ENCODE measurements at places on chromosomes 6 and 20.

DNA sequence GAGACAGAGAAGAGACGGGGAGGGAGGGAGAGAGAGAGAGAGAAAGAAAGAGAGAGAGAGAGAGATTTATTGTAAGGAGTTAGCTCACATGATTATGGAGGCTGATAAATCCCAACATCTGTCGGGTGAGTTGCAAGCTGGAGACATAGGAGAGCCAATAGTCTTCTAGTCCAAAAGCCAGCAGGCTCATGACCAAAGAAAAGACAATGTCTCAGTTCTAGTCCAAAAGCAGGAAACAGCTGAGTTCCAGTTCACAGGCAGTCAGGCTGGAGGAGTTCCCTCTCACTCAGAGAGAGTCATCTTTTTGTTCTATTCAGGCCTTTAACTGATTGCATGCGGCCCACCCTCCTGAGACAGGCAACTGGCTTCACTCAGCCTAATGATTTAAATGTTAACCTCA lies 416.6 kb downstream of the PREX1 start:
- no peak for DNase-seq

- no peak for DNase-seq
These were observed 347.5 kb downstream of the PREX1 start for GRCh38 chr20:48480216-48480772.

- no peak for DNase-seq
These were observed 29.1 kb downstream of the RALY start for GRCh38 chr20:34022839-34023234.

DNA sequence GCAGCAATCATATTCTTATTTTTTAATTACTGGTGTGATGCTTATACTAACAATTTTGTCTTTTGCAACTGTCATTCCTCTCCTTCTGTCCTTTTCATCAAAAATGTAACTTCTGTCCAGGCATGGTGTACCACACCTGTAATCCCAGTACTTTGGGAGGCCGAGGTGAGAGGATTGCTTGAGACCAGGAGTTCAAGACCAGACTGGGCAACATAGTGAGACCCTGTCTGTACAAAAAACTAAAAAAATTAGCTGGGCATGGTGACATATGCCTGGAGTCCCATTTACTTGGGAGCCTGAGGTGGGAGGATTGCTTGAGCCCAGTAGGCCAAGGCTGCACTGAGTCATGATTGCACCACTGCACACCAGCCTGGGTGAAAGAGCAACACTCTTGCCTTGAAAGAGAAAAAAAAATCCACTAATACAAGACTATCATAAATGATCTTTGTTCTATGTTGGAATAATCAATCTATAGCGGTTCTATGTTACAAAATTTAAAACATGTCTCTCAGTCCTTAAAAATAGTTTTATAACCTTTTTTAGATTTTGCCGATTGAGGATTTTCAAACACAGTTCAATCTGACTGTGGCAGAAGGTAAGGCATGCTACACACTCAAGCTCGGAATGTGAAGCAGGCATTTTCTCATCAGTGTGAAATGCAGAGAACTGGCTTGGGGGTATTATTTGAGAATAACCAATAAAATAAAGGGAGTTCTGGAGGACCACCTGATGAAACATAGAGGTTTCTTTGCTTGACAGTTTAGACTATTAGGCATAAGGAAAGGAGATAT lies 70.4 kb downstream of the ENPP1 start:
- DNase-seq, result no peak

GRCh38 chr6:45567879-45568278 lies 190.1 kb upstream of the SUPT3H start:
- DNase-seq, result no peak

GRCh38 chr6:16684896-16685554 lies 76.2 kb downstream of the ATXN1 start:
- peak; percentile 82 for DNase-seq

GRCh38 chr6:54860739-54861138 lies 14.2 kb downstream of the FAM83B start:
- DNase-seq, result no peak

DNA sequence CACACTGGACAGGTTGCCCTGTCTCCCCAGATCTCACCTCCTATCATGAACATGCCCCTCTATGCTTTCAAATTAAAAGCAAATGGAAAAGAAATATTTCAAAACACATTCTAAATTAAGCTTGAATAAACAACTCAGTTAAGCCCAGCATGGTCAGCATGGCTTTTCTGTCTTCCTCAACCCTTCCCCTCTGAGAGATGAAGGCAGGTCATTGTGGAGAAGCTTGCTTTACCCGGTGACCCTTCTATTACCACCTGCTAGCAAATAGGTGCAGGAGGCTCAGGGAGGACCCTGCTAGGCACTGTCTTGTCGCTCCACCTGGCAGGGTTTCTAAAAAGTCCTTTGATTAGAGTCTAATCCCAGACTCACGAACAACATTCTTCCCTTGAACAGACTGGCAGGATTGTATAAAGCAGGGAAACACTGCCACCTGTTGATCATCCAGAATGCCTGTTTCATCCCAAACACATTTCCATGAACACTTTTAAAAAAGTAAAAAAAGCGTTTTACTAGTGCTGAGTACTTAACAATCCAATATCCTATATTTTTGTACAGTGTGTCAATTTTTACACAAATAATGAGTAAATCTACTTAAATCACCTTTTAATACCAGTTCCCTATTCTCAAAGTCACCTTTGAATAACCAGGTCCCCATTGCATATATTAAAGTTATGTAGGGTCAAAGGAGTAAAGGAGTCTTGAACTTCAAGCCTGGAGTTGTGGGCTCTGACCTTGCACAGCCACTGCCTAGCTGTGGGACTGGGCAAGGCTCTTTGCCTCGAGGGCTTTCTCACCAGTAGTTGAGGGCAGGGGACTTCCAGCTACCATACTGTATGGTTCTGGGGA lies 75.5 kb downstream of the GPR6 start:
- no peak for DNase-seq

- DNase-seq, result no peak
These were observed 8.9 kb downstream of the SLC22A2 start for GRCh38 chr6:160249671-160250070.

DNA sequence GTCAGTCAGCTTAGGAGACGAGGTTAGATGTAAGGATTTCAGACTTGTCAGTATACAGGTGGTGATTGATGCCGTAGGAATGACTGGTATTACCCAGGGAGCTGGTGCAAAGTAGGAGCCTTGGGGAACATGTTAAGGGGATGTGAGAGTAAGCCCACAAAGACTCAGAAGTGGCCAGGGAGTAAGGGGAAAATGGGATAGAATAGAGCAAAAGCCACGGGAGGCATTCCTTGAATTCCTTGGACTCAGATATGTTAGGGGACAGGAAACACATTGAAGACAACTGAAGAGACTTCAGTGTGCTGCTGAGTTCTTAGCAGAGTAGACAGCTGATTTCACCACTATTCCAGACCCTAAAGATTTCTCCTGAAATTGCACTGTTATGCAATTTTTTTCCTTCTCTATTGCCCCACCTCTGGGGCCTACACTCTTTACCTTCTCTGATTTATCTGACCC lies 1.2 kb upstream of the ACAT2 start:
- DNase-seq, result no peak

DNA sequence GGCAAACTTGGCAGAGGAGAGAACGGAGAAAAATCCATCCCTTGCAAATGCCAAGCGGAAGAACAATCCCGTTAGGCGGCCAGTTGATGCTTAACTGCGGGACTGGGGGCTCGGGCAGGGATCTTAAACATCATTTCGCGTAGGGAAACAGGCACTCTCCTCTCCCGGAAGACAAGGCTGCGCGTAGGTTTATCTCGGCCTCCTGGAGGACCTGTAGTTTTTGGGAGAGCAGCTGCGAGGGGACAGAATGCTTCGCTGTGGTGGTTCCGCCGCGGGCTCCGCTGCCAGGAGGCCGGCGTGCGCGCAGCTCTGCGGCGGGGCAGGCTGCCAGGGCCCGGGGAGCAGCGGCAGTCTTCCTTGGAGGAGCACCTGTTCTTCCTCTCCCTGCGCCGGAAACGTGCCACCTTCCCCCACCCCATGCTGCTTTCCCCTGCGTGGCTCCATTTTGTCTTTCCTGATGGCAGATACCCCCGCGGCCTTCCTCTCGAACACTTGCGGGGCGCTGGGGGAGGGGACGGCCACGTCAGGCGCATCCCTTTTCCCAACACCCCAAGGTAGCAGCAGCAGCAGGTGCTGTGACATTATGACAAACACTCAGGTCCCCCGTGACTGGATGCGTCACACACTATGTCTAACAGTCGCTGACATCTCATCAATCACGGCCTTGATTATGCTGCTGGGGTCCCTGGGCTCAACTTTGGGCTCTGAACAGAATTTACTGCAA lies 230.7 kb upstream of the BTBD3 start:
- no peak for DNase-seq

DNA sequence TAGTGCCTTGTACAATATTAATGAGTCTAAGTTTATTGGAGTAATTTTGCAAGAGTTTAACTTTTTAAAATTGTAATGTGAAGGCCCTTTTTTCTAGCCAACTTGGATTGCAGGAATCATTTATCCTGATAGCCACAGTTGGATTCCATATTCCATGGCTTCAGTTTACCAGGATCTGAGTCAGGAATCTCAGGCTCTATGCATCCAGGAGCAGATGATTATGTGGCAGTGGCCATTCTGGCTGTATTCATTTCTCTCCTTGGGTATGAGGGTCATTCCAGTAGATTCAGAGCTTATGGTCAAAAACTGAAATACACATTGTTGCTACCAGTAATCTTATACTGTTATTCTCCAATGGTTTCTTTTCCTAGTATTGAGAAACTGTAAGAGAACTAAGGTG lies 2.9 kb downstream of the AIG1 start:
- no peak for DNase-seq

- DNase-seq, result no peak
These were observed 19.0 kb upstream of the AFDN start for GRCh38 chr6:167807756-167808155.

DNA sequence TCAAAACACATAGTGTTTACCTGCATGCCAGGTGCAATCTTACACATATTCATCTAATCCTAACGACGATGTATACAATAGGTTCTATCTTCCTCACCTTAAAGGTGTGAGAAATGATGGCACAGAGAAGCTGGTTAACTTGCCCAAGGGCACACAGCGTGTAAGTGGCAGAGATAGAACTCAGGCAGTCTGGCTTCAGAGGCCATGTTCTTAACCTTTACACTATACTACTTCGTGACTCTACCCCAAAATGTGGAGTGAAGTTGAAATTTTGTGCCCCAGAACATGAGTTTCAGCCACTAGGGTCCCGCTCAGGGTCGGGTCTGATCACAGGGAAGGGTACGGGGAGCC lies 584 bp downstream of the VPS52 start:
- DNase-seq, result no peak

DNA sequence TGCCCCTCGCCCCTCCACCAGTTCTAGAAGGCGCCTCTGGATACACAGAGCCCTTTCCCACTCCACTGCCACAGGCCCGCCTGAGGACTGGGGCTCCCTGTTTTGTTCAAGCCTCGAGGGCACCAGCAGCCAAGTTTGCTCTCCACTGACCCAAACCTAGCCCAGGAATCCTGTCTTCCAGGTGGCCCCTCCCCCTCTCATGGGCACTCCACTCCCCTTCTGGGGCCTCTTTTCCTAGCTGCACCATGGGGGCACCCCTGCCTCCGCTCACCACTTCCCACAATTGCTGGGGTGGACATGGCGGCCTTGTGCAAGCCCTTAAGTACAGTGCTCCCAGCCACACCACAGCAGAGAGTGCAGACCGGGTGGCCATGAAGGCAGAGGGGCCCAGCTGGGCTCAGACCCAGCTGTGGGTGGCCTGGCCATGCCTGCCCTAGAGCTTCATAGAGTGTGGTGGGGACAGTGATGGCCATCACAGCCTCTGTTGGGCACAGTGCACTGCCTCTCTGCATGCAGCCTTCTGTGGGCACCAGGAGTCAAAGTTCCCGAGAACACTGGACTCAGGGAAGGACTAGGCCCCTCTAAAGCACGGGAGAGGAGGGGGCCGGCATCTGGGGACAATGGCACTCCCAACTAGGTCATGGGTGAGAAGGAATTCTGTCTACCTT lies 1.3 kb downstream of the MYL9 start:
- no peak for DNase-seq

- no peak for DNase-seq
These were observed 85.2 kb downstream of the SHLD1 start for GRCh38 chr20:5835321-5835821.

- no peak for DNase-seq
These were observed 5.8 kb upstream of the TBXT start for GRCh38 chr6:166173281-166173951.

DNA sequence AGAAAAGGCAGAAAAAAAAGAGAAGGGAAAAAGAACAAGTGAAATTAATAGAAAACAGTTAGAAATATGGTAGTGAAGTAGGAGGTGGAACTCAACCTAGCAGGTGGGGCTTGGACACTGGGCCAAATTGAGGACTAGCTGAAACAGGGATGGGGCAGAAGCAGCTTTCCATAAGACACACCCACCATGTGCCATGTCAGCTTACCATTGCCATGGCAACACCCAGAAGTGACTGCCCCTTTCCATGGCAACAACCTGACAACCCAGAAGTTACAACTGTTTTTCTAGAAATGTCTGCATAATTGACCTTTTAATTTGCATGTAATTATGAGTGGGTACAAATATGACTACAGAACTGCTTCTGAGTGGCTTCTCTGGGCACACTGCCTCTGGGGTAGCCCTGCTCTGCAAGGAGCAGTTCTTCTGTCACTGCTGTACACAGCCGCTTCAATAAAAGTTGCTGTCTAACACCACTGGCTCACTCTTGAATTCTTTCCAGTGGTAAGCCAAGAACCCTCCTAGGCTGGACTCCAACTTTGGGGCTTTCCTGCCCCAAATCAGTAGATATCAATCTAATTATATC lies 35.9 kb upstream of the SLC24A3 start:
- DNase-seq, result no peak

DNA sequence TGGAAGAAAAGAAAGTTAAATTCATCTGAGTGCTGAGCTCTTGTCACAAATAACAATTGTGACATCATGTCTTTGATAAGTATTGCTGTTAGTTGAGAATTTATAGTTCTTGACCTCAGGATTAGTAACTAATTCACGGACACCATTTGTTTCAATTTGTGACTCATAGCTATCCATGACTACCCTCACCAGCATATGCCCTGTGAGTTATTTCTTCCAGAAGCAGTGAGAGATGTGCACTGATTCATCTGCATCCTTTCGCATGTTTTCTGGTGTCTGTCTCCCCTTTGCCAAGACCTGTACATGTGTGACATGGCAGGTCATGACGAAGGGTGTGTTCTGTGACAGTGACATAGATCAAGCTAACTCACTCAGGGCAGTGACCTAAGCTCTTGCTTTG lies 86.9 kb downstream of the SOBP start:
- DNase-seq, result no peak

- DNase-seq, result no peak
These were observed 67.7 kb downstream of the PTPRK start for GRCh38 chr6:128452713-128453112.

Data from activated T-cell treated with anti-CD3 and anti-CD28 coated beads for 4 hours (primary cell).